ENCODE measurements at places on chromosomes 12 and 14.

- no peak for DNase-seq
Observed at GRCh38 chr12:98769068-98769467, 124.0 kb downstream of the APAF1 start.

GRCh38 chr12:114670291-114670980 is 13.5 kb downstream of the TBX3 start:
- DNase-seq = no peak

GRCh38 chr12:130141901-130142683 is 20.2 kb upstream of the FZD10 start:
- no peak for DNase-seq

- no peak for DNase-seq
Observed at GRCh38 chr12:25459541-25459951, 93.5 kb downstream of the LMNTD1 start.

- no peak for DNase-seq
Observed at GRCh38 chr12:92482599-92482998, 220.2 kb upstream of the PLEKHG7 start.

DNA sequence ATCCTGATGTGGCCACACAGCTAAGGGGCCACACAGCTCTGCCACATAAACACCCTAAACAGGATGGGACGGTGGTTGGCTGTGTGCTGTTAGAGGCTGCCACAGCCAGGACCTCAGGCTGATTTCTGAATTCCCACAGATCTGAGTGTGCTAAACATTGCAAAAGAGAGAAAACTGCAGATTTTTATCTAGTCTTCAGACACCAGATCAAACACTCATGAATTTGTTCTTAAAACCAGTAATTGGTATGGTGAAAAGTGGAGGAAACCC is 190.7 kb downstream of the MON2 start:
- DNase-seq = no peak

GRCh38 chr12:11959117-11959823 is 111.5 kb upstream of the BCL2L14 start:
- no peak for DNase-seq

DNA sequence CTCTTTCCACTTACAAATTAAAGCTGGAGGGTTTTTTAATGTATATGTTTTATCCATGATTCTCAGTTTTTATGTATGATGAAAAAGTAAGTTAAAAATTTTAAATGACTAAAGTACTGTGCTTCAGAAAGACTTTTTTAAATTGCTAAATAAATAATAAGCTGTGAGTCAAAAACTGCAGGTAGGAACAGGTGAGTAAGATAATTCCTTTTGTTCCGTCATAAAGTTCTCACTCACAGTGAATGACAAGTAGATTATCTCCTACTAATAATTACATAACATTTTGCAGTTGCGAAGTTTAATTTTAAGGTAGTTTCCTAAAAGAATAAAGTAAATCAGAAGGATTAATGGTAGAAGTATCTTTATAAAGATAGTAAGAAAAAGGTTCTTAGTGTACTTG is 78.0 kb downstream of the PRKCH start:
- DNase-seq = no peak

DNA sequence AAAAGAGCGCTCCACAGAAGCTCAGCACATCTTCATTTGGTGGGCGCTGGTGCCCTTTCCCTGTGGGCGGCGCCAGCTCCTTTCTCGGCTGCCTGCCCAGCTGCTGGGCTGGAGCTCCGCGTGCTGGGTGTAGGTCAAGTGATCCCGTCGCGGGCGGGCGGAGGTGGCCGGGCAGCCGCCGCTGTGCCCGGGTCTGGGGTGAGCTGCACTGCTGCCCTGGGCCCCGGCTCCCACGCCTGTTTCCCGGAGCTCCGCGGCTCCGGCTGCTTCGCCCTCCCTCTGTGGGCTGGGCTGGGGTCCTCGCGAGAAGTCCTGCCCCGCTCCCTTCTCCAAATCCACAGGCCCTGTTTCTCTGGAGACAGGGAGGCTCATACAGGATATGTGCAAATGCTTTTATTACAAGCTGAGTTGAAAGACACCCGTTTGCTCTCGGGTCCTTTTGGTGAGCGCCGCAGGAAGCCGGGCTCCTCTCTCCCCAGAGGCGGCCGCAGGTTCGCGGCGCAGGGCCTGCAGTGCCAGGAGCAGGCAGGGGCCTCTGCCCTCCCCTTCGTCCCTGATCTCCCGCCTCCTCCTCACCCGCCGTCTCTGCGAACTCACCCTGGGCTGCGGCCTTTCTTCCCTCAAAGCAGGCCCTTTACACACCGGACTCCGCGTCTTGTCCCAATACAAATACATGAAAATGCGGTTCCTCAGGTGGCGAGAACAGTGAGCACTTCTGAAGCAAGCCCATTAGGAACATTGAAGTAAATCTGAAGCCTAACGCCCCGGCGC is 67.8 kb upstream of the CAPRIN2 start:
- DNase-seq = no peak

GRCh38 chr14:60771117-60771516 is 36.6 kb downstream of the MNAT1 start:
- no peak for DNase-seq

DNA sequence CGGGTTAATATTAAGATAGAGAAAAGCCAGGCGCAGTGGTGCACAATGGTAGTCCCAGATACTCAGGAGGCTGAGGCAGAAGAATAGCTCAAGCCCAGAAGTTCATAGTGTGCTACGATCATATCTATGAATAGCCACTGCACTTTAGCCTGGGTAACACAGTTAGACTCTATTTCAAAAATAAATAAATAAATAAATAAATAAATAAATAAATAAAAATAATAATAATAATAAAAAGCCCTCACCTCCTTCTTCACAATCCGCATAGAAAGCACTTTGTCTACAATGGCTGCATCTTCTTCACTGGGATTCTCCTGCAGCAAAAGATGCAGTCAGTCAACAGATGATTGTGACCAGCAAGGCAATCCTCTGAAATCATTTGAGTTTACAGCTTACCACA is 31.5 kb upstream of the SUPT16H start:
- DNase-seq = no peak

GRCh38 chr12:116420227-116420880 is 138.8 kb upstream of the MAP1LC3B2 start:
- DNase-seq = no peak

- no peak for DNase-seq
Observed at GRCh38 chr14:93109572-93110481, 5.9 kb downstream of the ITPK1 start.

DNA sequence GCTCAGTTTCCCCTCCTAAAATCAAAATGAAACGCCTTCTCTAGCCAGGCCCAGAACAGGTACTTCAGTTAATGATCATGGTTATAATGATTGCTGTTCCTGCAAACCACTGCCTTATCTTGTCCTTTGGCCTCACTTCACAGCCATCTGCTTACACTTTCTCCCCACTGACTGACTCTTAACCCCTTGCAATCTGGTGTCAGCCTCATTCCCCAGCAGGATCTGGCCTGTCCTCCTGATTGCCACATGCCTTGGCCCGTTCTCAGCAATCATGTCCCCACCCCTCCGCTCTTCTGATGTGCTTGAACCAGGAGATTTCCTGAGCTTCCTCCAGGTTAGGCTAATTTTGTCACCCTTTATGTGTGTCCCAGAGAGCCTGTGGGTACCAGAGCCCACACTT is 64.5 kb downstream of the KCNA1 start:
- no peak for DNase-seq

GRCh38 chr14:58914279-58914855 is 274.1 kb upstream of the DAAM1 start:
- no peak for DNase-seq

GRCh38 chr12:47835831-47836155 is 16.1 kb upstream of the HDAC7 start:
- no peak for DNase-seq

DNA sequence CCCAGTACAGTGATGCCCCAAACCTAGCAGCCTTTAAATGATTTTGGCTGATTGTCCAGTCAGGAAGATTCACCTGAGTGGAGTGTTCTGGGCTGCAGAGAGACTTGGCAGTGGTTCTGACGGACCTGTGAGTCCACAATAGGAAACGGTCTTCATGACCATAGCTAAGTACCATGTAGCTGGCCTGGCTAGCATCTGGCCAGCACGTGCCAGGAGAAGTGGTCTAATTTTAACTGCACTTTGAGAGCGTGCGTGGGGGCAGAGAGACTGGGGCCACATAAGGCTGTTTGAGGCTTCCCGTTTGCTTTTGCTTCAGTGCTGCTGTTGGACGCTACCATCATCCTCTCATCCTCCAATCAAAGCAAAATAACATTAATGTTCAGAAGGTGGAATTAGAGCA is 54.7 kb downstream of the PPM1A start:
- DNase-seq = no peak

- DNase-seq = no peak
Observed at GRCh38 chr14:74531467-74531866, 37.9 kb downstream of the ISCA2 start.

- DNase-seq = no peak
Observed at GRCh38 chr14:23115039-23115731, 3.9 kb downstream of the CEBPE start.

- no peak for DNase-seq
Observed at GRCh38 chr12:113861708-113862312, 104.3 kb downstream of the RBM19 start.

DNA sequence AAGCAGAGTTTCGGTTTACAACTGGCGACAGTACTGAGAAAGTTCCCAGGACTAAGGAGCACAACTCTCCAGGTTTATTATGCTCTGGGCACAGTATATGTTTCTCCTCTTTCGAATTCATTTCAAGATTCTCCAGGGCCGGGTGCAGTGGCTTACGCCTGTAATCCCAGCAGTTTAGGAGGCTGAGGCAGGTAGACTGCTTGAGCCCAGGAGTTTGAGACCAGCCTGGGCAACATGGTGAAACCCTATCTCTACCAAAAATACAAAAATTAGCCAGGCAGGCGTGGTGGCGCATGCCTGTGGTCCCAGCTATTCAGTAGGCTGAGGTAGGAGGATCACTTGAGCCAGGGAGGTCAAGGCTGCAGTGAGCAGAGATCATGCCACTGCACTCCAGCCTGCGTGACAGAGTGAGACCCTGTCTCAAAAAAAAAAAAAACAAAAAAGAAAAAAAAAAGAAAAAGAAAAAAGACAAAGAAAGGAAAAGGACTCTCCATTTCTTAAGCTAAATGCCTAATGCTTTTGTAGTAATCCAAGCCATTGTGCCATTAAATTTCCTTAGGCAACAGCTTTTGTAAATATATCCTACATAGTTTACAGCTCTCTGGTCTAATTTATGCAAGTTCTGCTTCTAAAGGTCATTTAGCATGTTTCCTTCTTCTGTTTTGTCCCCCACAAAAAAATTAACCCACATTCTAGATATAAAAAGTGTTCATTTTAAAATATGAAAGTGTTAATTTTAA is 34.8 kb downstream of the ATL1 start:
- no peak for DNase-seq

GRCh38 chr14:60691383-60692113 is 32.6 kb downstream of the SIX4 start:
- DNase-seq = no peak

DNA sequence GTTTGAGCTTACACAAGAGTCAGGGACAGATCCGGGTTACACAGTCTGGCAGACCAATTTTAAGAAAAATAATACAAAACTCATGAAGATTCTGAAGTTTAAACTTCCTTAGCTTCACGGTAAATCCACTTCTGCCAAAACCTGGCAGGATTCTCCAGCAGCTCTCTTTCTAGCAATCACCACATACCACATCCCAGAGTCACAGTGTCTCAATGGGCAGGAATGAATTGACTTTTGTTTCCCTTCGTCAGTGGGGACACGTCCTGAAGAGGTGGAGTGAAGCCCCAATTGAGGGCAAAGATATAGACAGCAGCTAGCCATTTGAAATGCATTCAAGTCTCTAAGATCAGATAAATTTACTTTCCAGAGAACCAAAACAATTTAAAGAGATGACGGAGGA is 117.1 kb upstream of the ARHGAP5 start:
- no peak for DNase-seq

DNA sequence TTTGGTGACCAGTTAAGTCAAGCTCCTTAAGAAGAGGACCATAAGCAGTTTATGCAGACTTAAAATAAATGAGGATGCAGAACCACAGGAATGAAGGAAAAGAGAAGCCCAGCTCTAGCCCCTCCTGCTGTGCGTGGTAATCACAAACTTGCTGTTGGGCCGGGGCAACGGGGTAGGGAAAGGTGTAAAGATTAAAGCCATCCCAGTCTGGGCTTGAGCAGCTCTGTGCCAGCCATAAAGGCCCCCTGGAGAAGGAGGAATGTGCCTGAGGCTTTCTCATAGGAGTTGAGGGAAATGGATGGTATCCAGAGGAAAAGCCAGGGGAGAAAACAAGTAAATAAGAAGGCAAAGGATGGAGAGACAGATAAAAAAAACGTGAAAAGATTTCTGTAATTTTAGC is 25.1 kb downstream of the TEP1 start:
- DNase-seq = no peak

DNA sequence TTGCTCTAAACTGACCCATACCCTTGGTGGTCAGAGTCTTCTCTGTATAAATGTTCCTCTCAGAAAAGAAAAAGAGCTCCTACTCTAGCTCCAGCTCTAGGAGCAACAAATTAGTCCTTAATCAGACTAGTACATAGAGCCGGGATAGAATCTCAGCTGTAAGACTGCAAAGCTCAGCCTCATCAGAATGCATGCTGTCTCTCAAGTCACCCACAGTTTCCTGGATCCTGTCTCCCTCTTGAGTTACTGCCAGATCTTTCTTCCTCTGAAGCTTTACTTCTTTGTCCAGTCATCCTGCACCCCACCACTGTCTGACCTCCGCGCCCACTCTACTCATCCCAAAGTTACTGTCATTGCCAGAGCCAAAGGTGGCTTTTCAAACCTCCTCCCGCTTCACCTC is 139.3 kb upstream of the PRMT8 start:
- DNase-seq = no peak

DNA sequence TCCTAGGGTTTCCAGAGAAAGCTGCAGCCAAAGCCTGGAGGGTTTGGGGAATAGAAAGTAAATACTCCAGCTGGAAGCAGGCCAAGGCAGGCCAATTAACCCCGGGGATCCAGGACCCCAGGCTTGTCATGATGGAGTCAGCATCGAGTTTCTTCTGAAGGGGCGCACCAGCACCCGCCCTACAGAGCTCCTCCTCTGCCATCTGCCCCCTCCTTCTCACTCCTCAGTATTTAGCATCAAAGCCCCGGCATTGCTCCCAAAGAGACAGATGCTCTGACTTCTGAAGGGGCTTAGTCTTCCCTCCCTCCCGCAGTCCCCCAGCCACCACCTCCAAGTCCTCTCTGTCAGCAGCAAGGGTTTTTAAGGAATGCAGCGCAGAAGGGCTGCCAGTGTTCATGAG is 285.1 kb upstream of the NOS1 start:
- DNase-seq = no peak

GRCh38 chr12:107653519-107653918 is 32.1 kb upstream of the PWP1 start:
- DNase-seq = no peak

- no peak for DNase-seq
Observed at GRCh38 chr12:85711735-85712390, 124.3 kb downstream of the RASSF9 start.

DNA sequence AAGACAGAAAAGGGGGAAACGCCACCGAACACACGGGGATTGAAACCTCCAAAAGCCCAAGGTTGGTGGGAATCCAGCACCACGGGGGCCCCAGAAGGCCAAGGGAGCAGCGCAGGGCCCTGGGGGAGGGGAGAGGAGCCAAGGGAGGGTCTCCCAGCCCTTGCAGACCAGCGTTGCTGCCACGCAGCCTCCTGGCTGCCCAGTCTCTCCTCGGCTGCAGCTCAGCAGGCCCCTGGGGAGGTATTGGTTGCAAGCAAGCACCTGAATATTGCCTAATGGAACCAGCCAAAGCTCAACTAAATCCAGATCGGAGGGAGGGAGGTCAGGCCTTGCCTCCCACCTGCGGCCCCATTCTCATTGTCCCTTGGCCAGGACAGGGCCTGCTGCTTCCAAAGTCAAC is 15.8 kb downstream of the TMEM229B start:
- DNase-seq = no peak

Data from stimulated activated CD8-positive, alpha-beta memory T cell treated with anti-CD3 and anti-CD28 coated beads, Interleukin-4, amount 100 ng/mL, for 1 hour (primary cell).